ENCODE measurements at places on chromosomes 5 and 9. TPM values are rescaled to one million over a fixed set of nuclear protein-coding genes. Genes with fewer than 3 reads are reported as not detected.

The SH3RF2 gene
- total RNA-seq: 1.8 TPM

The TAF9 gene
- 87.4 TPM for total RNA-seq

The TLX3 gene
- not detected for total RNA-seq

The FRMD3 gene
- total RNA-seq: 3.9 TPM

The CTNND2 gene
- under 0.01 TPM for total RNA-seq

The WNK2 gene
- total RNA-seq: not detected

The CDC25C gene
- 3.0 TPM for total RNA-seq

The INSL6 gene
- total RNA-seq: not detected

The OTP gene
- total RNA-seq: not detected

The NUTM2G gene
- total RNA-seq: not detected

The PCDHB6 gene
- total RNA-seq: 0.37 TPM

The NMUR2 gene
- not detected for total RNA-seq

The SLC4A9 gene
- not detected for total RNA-seq

The GAPT gene
- not detected for total RNA-seq

The SNX30 gene
- 10.6 TPM for total RNA-seq

The PCDHGB2 gene
- 5.9 TPM for total RNA-seq

The TXNDC8 gene
- total RNA-seq: not detected

The PCDHA11 gene
- total RNA-seq: 0.06 TPM

The LSM11 gene
- total RNA-seq: 3.2 TPM

The SLC34A3 gene
- total RNA-seq: 0.06 TPM

The CEP78 gene
- total RNA-seq: 7.9 TPM

The TMEM252 gene
- total RNA-seq: not detected

The KCNIP1 gene
- total RNA-seq: not detected

The GLRA1 gene
- not detected for total RNA-seq

The NTRK2 gene
- total RNA-seq: 0.62 TPM

The FCHO2 gene
- total RNA-seq: 18.2 TPM

The PPP6C gene
- 7.9 TPM for total RNA-seq

The CBY3 gene
- not detected for total RNA-seq

The TMEM141 gene
- 77.2 TPM for total RNA-seq

The PTGR1 gene
- 62.7 TPM for total RNA-seq
